T-helper 2 cell treated with Interferon-gamma antibody and Interleukin-4, amounts not matched to agents 5 μg/mL and 100 μg/mL, for 36 hours (primary cell): ENCODE measurements at places on chromosomes 5 and 9.

GRCh38 chr9:110502842-110503241 lies 76.7 kb downstream of the SVEP1 start:
- no peaks in the 10 kb centered on the region for H3K27me3 ChIP-seq
- H3K27ac ChIP-seq: no peak overlapping the region
- no peak overlapping the region for H3K4me3 ChIP-seq
- H3K36me3 ChIP-seq: no peaks in the 10 kb centered on the region
- H3K4me1 ChIP-seq: no peaks in the 10 kb centered on the region
- no peak for DNase-seq

DNA sequence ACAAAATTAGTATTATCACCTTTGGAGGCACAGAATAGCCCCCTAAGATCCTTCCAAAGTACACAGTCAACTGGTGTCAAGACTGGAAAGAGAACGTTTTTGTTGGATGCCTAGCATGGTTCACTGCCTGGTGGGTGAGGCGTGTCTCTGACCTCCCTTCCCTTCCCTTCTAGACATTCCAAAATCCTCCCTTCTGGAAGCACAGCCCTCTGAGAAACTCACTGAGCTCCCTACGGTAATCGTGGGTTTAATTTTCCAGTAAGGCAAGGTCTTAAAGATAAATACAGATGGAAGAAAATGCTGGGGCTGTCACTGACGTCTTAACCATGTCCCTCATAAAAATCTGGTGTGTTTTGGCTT lies 138.8 kb downstream of the LIFR start:
- H3K4me1 ChIP-seq: no peaks in the 10 kb centered on the region
- H3K27ac ChIP-seq: no peak overlapping the region
- no peak for DNase-seq
- H3K4me3 ChIP-seq: no peak overlapping the region
- no peaks in the 10 kb centered on the region for H3K36me3 ChIP-seq

DNA sequence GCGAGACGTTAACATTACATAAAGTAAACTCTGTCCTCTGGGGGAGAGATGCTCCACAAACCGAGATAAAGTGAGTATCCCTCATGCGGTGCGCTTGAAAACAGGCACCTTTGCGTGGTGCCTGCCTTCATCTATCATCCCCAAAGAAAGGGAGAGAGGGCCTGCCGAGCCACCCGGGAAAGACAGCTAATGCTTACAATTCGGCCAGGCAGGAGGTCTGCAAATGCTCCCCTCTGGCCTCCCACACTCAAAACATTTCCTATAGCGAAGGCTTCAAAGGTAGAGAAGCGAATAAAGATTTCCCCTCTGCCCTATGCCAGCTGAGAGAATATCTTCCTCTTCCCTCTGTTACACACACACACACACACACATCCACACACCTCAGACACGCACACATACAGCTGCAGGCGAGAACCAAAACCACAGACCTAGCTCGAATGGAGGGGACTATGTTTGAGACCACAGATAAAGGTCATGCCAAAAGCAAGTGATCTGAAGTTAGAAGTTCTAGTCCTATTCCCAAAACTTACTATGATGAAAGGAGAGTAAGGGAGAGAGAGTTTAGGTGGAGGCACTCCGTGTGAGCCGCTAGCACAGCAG lies 132.8 kb downstream of the CRB2 start:
- H3K4me3 ChIP-seq: no peak overlapping the region
- no peak for DNase-seq
- no peak overlapping the region for H3K27ac ChIP-seq
- H3K4me1 ChIP-seq: no peaks in the 10 kb centered on the region
- no peaks in the 10 kb centered on the region for H3K27me3 ChIP-seq

- no peaks in the 10 kb centered on the region for H3K27me3 ChIP-seq
- H3K36me3 ChIP-seq: peaks cover 5% of the 10 kb centered on the region
- no peak for DNase-seq
- H3K4me3 ChIP-seq: no peak overlapping the region
These were observed 26.3 kb downstream of the MAML1 start for GRCh38 chr5:179758955-179759354.

GRCh38 chr9:30977965-30978364 lies 1406.5 kb upstream of the ACO1 start:
- no peaks in the 10 kb centered on the region for H3K4me1 ChIP-seq
- no peak for DNase-seq
- H3K4me3 ChIP-seq: no peak overlapping the region
- H3K27ac ChIP-seq: no peak overlapping the region

GRCh38 chr5:91925249-91925648 lies 542.1 kb upstream of the ARRDC3 start:
- no peaks in the 10 kb centered on the region for H3K27me3 ChIP-seq
- DNase-seq: no peak
- no peak overlapping the region for H3K4me3 ChIP-seq
- H3K36me3 ChIP-seq: no peaks in the 10 kb centered on the region

- no peak for DNase-seq
- H3K4me3 ChIP-seq: peak overlapping the region; percentile 96
- H3K36me3 ChIP-seq: peaks cover 12% of the 10 kb centered on the region
- peaks cover 30% of the 10 kb centered on the region for H3K4me1 ChIP-seq
- H3K27me3 ChIP-seq: no peaks in the 10 kb centered on the region
- H3K27ac ChIP-seq: peak overlapping the region; percentile 99
These were observed 527 bp upstream of the SREK1 start for GRCh38 chr5:66143473-66144073.

DNA sequence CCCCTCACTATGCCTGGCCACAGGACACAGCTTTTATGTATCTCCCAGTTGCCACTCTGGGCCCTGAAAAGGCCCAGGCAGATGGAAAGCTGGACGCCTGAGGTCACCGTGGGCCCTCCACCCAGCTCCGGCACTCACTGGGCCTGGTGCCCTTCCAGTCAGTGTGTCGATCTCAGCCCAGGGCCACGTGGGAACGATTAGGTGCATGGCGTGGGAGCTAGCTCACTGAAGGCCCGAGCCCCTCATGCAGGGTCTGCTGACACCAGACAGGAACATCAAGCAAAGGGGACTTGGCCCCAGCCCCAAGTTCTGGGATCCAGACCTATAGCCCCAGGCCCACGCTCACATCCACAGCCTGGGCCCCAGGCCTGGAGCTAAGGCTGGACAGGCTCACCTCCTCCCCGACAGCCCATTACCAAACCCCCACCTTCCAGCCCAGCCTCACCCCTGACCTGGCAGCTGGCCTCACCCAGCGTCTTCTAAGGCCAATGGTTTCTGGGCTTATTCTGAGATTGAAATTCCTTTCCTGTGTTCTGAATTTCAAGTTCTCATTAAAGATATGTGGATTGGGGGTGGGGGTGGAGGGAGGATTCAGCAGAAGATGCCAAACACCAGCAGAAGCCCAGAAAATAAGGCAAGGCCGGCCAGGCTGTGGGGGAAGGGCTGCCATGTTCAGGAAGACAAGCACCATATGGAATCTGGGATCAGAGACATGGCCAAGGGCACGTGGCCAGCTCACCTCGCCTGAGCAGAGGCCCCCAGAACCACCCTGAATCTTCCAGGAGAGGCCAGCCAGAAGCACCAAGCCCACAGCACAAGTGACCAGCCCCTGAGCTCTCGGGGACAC lies 74.5 kb downstream of the ADAMTS2 start:
- H3K4me3 ChIP-seq: no peak overlapping the region
- H3K27me3 ChIP-seq: no peaks in the 10 kb centered on the region
- H3K4me1 ChIP-seq: no peaks in the 10 kb centered on the region
- no peaks in the 10 kb centered on the region for H3K36me3 ChIP-seq

DNA sequence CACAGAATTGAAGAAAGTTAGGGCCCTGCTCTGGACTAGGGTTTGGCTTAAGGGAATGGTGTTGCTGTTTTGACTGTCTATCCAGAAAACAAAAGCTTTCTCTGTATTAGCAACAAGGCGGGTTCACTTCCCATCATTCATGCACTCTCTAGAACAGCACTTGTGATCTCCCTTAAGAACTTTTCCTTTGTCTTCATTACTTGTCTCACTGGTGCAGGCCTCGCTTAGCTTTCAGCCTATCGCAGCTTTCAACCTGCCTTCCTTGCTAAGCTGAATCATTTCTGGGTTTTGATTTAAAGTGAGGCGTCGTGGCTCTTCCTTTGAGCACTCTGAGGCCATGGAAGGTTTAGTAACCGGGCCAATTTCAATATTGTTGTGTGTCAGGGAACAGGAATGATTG lies 35.2 kb upstream of the LPCAT1 start:
- H3K4me1 ChIP-seq: no peaks in the 10 kb centered on the region
- H3K27me3 ChIP-seq: peaks cover 6% of the 10 kb centered on the region
- no peak overlapping the region for H3K27ac ChIP-seq
- H3K4me3 ChIP-seq: no peak overlapping the region
- no peaks in the 10 kb centered on the region for H3K36me3 ChIP-seq
- DNase-seq: no peak

GRCh38 chr5:62268792-62269191 lies 37.2 kb upstream of the KIF2A start:
- H3K4me3 ChIP-seq: no peak overlapping the region
- peaks cover 6% of the 10 kb centered on the region for H3K36me3 ChIP-seq
- H3K27me3 ChIP-seq: no peaks in the 10 kb centered on the region
- no peak for DNase-seq

DNA sequence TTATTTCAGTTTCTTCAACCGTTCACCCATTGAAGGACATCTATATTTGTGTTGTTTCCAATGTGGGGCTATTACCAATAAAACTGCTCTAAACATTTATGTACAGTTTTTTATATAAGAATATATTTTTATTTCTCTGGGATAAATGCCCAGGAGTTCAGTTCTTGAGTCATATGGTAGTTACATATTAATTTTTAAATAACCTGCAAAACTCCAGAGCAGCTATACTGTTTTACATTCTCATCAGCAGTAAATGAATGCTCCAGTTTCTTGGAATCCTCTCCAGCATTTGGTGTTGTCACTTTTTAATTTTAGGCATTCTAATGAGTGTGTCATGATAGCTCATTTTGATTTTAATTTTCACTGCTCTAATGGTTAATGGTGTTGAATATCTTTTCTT lies 36.2 kb downstream of the CDK7 start:
- peaks cover 8% of the 10 kb centered on the region for H3K4me1 ChIP-seq
- no peak for DNase-seq
- H3K36me3 ChIP-seq: peaks cover 24% of the 10 kb centered on the region
- H3K4me3 ChIP-seq: no peak overlapping the region
- no peaks in the 10 kb centered on the region for H3K27me3 ChIP-seq

GRCh38 chr9:127848756-127849504 lies 5.5 kb downstream of the ENG start:
- H3K27ac ChIP-seq: no peak overlapping the region
- no peak overlapping the region for H3K4me3 ChIP-seq
- no peak for DNase-seq

GRCh38 chr5:124303366-124303765 lies 443.1 kb downstream of the ZNF608 start:
- no peak overlapping the region for H3K4me3 ChIP-seq
- H3K27me3 ChIP-seq: no peaks in the 10 kb centered on the region
- no peak for DNase-seq
- no peak overlapping the region for H3K27ac ChIP-seq
- no peaks in the 10 kb centered on the region for H3K36me3 ChIP-seq
- no peaks in the 10 kb centered on the region for H3K4me1 ChIP-seq

DNA sequence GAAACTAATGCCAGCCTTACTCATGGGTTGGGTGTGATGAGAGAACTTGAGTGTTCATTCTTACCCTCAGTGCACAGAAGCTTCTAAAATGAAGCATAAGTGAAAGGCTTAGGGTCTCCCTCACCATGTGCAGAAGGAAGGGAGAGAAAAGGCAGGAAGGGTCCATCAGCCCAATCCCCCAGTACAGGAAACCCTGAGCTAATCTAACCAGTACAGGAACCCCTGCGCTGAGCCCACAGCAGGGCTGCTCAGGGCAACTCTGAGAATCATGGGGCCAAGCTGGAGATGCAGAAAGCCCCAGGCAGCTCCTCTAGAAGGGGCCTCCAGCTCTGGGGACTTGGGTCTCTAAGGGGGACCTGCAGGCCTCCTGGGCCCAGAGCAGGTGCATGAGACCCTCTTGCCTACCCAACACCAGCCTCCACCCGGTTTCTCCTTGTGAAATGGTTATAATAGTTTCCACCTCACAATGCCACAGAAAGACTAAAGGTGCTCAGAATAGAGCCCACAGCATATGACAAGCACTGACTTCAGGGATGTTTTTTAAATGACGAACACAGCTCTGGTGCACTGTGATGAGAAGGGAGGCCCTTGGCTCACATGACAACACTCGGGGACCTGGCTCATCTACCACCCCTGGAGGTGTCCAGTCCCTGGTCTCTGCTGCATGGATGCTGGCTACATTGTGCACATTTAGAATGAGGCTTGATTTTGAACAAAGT lies 190.1 kb downstream of the ACTL7B start:
- DNase-seq: no peak
- no peaks in the 10 kb centered on the region for H3K36me3 ChIP-seq
- no peaks in the 10 kb centered on the region for H3K4me1 ChIP-seq
- no peak overlapping the region for H3K4me3 ChIP-seq

DNA sequence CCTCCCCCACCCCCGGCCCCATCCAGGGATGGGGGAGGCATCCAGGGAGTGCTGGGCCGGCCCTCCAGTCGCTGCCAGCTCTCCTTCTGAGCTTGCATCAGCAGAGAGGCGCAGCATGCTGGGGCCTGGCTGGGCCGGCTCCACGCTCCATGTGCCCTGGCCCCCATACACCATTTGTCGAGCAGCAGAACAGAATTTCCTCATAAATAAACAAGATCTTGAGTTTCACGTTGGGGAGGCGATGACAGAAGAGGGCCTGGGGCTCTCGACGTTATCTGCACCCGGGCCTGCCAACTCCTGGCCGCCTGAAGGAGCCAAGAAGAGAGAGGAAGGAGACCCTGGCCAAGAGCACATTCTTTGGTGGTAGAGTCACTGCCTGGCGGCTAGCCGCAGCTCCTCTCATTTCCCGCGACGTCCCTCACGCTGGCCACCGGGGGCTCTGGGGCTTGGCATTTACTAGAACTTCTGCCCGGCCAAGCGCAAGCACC lies 177.0 kb downstream of the FGF18 start:
- no peaks in the 10 kb centered on the region for H3K36me3 ChIP-seq
- no peaks in the 10 kb centered on the region for H3K27me3 ChIP-seq
- DNase-seq: no peak

GRCh38 chr5:90161414-90161813 lies 248.1 kb downstream of the CETN3 start:
- no peaks in the 10 kb centered on the region for H3K27me3 ChIP-seq
- no peaks in the 10 kb centered on the region for H3K4me1 ChIP-seq
- no peak overlapping the region for H3K4me3 ChIP-seq
- no peaks in the 10 kb centered on the region for H3K36me3 ChIP-seq
- DNase-seq: no peak

DNA sequence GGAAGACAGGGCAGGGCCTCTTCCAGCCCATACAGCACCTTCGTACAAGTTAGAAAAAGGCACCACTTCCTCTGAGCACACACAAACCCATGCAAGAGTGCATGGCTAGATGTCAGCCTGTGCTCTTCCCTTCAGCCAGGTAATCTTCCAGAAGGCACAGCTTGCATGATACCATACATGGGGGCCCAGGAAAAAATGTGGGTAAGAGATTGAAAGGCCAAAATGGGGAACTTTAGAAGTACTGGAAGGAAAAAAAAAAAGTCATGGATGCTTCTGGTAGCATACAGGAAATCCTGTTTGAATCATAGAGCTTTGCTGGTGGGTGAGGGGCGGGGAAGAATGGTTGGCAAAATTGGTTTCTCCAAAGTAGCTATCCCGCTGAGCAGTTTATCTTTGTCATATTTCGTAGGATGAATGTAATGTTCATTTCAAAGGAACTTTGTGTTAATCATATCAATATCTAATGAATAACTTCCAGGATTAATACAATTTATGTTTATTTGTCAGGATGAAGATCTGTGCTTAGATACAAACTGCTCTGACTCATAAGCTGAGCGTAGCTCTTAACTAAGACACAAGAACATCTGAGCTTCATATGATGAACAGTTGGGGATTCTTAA lies 78.2 kb upstream of the MAP3K1 start:
- peaks cover 35% of the 10 kb centered on the region for H3K4me1 ChIP-seq
- H3K27me3 ChIP-seq: no peaks in the 10 kb centered on the region
- peaks cover 3% of the 10 kb centered on the region for H3K36me3 ChIP-seq
- H3K4me3 ChIP-seq: peak overlapping the region; percentile 25
